Glomerular endothelial cell (primary cell): ENCODE measurements at places on chromosomes 2 and 18.

GRCh38 chr18:50928551-50928950 lies 39.3 kb upstream of the ELAC1 start:
- no peak for DNase-seq

DNA sequence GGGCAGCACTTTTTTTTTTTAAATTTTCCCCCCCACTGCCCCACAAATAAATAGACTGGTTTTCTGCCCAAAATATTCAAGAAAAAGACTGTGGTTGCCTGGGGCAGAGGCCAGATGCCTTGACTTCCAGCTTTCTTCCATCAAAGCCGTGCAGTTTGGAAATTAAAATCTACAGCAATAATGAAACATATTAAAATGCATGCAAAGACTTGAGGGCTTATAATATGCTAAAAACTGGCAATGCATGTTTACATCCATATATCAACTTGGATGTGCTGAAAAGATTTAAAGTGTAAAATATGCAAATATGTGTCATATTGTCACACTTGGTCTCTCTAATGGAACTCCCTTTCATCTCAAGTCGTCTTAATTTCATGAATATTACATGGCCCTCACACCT lies 2036.2 kb upstream of the PIK3C3 start:
- DNase-seq, result no peak

GRCh38 chr2:43566461-43566729 lies 29.4 kb downstream of the THADA start:
- DNase-seq, result no peak

DNA sequence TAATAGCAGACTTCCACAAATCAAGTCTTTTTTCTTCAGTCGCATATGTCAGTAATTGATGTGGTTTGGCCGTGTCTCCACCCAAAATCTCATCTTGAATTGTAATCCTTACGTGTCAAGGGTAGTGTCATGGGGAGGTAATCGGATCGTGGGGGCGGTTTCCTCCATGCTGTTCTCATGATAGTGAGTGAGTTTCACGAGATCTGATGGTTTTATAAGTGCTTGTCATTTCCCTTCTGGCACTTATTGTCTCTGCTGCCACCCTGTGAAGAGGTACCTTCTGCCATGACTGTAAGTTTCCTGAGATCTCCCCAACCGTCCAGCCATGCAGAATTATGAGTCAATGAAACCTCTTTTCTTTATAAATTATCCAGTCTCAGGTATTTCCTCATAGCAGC lies 478.8 kb downstream of the PTPRM start:
- no peak for DNase-seq

GRCh38 chr18:28176948-28177827 lies at the start of gene CDH2:
Gene CDH2 (minus strand): TSS chr18:28177130. CDS start chr18:28177022, 108 bp downstream.
- DNase-seq, result no peak

DNA sequence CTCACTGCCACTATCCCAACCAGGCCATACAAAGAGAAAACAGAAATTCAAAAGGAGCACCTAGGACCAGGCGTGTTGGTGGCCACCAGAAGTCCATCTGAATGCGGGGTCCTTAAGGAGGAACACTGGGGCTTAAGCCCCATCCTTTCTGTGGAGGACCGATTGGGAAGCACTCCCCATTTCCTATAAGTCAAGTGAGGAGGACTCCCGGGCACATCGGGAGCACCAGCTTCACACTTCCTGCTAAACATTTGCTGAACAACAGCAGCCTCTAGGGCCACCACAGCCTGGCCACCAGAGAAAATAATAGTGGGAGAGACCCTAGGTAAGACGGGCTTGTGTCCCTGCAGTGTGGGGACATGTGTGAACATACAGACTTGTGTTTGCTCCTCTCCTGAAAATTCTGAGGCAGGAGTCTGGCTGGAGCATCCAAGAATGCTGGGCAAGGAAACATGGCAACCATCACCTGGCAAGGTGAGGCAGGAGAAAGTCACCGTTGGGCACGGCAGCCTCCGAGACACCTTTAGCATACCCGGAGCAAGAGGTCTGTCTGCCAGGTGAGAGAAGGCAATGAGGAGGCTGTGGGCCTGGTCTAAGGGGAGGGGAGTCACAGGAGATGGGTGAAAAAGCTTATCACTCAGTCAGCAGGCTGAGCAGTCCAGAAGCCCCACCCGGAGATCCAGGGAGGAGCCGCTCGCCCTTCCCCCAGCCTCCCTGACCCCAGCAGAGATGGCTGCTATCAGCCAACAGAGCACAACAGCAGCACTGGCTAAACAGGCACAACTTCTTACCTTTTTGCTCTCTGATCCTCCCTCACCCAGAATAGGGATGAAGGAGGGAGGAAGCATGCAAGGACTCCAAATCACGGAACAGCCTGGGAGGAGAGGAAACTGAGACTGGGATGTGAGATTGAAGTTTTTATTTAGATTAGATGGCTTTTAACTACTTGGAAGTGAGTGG lies 282.3 kb downstream of the EIPR1 start:
- DNase-seq, result no peak

DNA sequence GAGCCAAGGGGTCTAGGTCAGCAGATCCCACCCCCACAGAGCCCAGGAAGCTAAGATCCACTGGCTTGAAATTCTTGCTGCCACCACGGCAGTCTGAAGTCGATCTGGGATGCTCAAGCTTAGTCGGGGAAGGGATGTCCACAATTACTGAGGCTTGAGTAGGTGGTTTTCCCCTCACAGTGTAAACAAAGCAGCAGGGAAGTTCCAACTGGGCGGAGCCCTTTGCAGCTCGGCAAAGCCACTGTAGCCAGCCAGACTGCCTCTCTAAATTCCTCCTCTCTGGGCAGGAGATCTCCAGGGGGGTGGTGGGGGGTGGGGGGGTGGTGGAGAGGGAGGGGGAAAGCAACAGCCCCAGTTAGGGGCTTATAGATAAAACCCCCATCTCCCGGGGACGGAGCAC lies 419.5 kb downstream of the NUP35 start:
- DNase-seq, result no peak

DNA sequence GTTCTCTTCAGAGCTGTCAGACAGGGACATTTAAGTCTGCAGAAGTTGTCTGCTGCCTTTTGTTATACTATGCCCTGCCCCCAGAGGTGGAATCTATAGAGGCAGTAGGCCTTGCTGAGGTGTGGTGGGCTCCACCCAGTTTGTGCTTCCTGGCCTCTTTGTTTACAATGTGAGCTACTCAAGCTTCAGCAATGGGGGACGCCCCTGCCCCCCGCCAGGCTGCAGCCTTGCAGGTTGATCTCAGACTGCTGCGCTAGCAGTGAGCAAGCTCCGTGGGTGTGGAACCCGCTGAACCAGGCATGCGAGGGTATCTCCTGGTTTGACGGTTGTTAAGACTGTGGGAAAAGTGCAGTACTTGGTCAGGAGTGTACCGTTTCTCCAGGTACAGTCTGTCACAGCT lies 24.0 kb upstream of the PAIP2B start:
- no peak for DNase-seq
